ENCODE measurements at places on chromosomes 16 and 17. TPM values are rescaled to one million over a fixed set of nuclear protein-coding genes. Genes with fewer than 3 reads are reported as not detected.
A peak's percentile ranks its signal among the peaks of the same experiment; 100 is the strongest.

DNA sequence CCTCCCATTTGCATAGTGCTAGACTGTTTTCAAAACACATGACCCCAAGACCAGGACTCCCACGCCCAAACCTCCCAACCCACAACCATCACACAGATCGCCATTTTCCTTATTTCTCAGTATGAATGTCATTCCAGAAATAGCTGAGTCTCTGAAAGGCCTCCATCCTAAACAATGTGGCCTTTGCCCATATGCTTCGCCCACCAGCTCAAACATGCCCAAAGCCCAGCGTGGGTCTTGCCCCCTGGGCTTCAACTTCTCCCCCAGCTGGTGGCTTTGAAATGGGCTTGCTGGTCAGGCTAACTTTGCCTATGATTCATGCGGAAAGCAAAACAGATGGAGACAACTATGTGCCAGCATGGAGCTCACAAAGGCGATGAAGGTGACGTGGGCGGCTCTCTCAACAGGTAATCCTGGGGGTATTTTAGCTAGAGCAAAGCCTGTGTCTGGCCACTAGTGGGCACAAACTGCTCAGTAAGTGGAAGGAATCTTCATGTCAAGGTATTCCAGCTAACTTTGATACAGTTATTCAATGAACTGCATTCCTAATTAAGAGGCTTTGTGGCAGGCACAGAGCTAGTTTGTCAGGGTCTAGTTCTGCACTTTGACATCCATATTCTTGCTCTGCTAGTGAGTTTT is 17.1 kb downstream of the PMP22 start:
- DNase-seq, result no peak
- H3K4me3 ChIP-seq, result no peak overlapping the region
- no peaks in the 10 kb centered on the region for H3K27me3 ChIP-seq
- no peaks in the 10 kb centered on the region for H3K36me3 ChIP-seq
- no peak overlapping the region for H3K27ac ChIP-seq

DNA sequence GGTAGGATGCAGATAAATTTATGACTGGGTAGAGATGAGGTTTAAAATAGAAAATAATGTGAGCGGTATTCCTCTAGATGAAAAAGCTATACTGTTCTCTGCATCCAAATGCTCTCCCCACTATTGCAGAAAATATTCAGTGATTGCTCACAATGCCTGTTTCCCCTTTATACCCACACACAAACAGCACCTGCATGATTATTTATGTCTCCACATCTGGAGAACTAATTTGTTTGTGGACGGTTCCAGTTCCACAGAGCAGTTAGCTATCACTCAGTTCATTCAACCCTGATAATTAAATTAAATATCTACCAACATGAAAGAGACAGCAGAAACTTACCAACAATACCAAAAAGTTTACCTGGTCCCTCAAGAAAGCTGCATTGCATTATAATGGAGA is 800.0 kb downstream of the CDH11 start:
- H3K4me1 ChIP-seq, result no peaks in the 10 kb centered on the region
- no peak for DNase-seq
- H3K27me3 ChIP-seq, result no peaks in the 10 kb centered on the region
- H3K4me3 ChIP-seq, result no peak overlapping the region

- no peak overlapping the region for H3K4me3 ChIP-seq
- no peak for DNase-seq
- H3K27me3 ChIP-seq, result no peaks in the 10 kb centered on the region
These were observed 440.9 kb upstream of the MAF start for GRCh38 chr16:80041410-80041809.

DNA sequence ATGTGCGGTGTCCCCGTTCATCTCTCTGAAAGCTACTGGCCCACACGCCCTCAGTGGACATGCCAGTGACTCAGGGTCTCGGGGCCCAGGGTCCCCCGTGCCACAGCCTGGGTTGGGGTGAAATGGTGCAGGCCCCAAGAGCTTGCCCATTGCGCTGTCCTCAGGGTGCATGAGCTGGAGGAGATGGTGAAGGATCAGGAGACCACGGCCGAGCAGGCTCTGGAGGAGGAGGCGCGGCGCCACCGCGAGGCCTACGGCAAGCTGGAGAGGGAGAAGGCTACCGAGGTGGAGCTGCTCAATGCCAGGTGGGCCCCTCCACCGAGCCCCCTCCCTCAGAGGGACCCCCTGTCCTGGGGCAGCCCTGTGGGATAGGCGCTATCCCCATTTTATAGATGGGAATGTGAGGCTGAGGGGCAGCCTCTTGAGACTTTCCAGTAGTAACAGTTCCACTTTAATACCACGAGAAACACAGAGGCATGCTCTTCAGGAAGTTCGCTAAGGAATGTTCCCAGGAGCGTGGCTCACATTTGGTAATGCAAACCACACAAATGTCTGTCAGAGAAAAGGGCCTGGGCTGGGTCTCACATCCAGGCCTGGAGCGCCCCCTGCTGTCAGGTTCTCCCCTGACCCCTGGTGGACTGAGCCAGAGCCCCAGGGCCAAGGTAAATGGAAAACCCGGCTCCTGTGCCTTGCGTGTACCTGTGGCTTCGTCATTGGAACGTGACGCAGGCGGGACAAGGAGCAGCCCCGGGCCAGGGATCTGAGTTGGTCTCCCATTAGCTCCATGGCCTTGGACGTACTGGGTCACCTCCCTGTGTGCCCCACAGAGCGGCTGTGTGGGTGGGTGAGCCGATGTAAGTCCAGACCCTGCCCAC is 133.7 kb downstream of the RAB11FIP4 start:
- no peak overlapping the region for H3K4me3 ChIP-seq
- no peaks in the 10 kb centered on the region for H3K27me3 ChIP-seq
- no peaks in the 10 kb centered on the region for H3K4me1 ChIP-seq
- no peak overlapping the region for H3K27ac ChIP-seq
- DNase-seq, result peak; percentile 69

GRCh38 chr17:68047153-68047846 is 11.8 kb downstream of the KPNA2 start:
- H3K4me3 ChIP-seq, result no peak overlapping the region
- H3K27ac ChIP-seq, result peak overlapping the region; percentile 37
- no peaks in the 10 kb centered on the region for H3K27me3 ChIP-seq
- no peaks in the 10 kb centered on the region for H3K36me3 ChIP-seq

- no peaks in the 10 kb centered on the region for H3K27me3 ChIP-seq
- no peak for DNase-seq
- H3K4me3 ChIP-seq, result no peak overlapping the region
- H3K36me3 ChIP-seq, result no peaks in the 10 kb centered on the region
- H3K27ac ChIP-seq, result no peak overlapping the region
These were observed 79.1 kb downstream of the CLEC16A start for GRCh38 chr16:11023262-11024039.

- H3K4me1 ChIP-seq, result no peaks in the 10 kb centered on the region
- no peaks in the 10 kb centered on the region for H3K27me3 ChIP-seq
- H3K27ac ChIP-seq, result no peak overlapping the region
- no peak for DNase-seq
These were observed 39.0 kb upstream of the KDM8 start for GRCh38 chr16:27164352-27164751.

GRCh38 chr17:7889166-7889955 is 772 bp downstream of the CHD3 start:
- H3K4me1 ChIP-seq, result peaks cover 6% of the 10 kb centered on the region
- DNase-seq, result peak; percentile 91
- no peak overlapping the region for H3K4me3 ChIP-seq
- no peaks in the 10 kb centered on the region for H3K36me3 ChIP-seq
- H3K27me3 ChIP-seq, result no peaks in the 10 kb centered on the region

DNA sequence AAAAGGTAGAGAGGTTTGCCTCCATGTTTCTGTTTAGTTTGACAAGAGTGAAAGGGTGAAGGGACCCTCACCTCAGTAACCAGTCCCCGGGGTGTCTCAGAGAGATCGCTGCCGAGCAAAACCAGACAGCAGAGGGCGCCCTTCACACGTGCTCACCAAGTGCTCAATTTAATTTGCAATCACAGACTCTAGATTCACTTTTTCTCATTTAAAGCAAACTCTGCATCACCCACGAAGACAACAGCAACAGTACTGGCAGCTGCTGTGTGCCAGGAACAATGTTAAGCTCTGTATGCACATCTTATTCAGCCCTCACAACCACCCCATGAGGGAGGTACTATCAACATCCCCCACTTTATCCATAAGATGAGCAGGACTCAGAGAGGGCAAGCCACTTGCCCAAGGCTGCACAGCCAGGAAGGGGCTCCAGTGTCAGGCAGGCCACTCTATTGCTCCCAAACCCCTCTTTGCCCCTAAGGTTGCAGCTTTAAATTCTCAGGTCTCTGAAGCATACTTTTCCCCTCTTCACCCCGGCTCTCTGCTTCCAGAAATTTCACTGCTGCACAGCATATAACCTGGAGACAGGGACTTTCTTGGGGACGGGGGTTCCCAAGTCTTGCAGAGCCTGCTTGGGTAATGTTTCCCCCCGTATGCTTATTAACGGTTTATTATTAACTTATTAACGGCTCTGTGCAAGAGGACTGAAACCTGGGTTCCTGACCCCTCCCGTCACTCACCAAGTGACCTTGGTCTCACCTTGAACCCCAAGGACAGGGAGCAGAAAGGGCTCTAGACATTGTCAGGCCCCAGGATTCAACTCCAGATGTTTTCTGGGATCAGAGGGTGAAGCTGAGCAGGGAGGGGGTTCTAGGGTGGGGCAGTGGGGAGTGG is 70.9 kb downstream of the CNGB1 start:
- DNase-seq, result peak; percentile 61
- H3K4me3 ChIP-seq, result no peak overlapping the region
- H3K4me1 ChIP-seq, result no peaks in the 10 kb centered on the region
- H3K36me3 ChIP-seq, result no peaks in the 10 kb centered on the region

GRCh38 chr16:19771796-19772195 is 53.7 kb downstream of the IQCK start:
- H3K27ac ChIP-seq, result no peak overlapping the region
- H3K36me3 ChIP-seq, result no peaks in the 10 kb centered on the region
- no peaks in the 10 kb centered on the region for H3K27me3 ChIP-seq

DNA sequence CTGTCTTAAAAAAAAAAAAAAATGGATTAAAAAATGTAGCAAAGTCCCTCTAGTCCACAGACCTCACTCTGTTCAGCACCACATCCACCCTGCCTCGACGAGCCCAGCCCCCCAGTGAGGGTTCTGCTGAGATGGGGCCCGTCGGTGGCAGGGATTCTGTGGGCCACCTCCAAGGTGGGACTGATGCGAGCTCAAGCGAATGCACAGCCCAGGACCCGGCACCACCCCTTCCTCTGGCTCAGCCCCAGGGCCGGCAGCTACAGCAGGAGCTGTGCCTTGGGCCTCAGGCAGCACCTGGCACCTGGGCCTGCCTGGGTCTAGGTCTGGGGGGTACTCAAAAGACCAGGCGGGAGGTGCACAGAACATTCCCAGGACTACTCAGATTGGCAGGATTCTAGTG is 59.5 kb downstream of the ZNF778 start:
- H3K27me3 ChIP-seq, result no peaks in the 10 kb centered on the region
- no peak overlapping the region for H3K27ac ChIP-seq
- no peak overlapping the region for H3K4me3 ChIP-seq
- DNase-seq, result no peak
- H3K4me1 ChIP-seq, result no peaks in the 10 kb centered on the region
- H3K36me3 ChIP-seq, result no peaks in the 10 kb centered on the region

NGFR gene
- total RNA-seq, result 15.6 TPM

TTYH2 gene
- total RNA-seq, result 5.6 TPM

OTOP2 gene
- not detected for total RNA-seq
